ENCODE measurements at places on chromosomes 7 and 10.

DNA sequence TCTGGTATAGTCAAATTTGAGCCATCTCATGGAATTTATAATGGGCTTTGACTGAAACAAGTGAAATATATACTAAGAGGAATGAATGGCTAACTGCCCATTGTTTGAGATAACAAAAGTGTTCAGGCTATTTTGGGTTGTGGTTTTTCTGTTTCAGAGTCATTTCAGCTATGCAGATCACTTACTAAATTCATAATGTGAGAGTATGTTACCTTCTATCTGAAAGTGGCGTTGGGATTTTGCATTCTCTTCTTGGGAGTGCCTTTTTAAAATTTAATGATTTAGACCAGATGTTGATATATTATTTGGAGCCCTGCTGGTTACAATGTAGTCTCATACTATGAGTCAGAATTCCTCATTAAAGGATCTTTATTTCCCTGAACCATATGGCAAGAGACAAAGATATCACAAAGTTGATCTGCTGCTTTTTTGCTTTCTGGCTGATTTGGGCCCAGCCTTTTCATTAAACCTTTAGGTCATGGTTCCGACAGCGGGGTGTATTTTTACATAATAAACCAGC is 10.4 kb downstream of the VCL start:
- DNase-seq, result peak; percentile 96

- no peak for DNase-seq
Observed at GRCh38 chr7:47024991-47025390, 556.9 kb downstream of the TNS3 start.

DNA sequence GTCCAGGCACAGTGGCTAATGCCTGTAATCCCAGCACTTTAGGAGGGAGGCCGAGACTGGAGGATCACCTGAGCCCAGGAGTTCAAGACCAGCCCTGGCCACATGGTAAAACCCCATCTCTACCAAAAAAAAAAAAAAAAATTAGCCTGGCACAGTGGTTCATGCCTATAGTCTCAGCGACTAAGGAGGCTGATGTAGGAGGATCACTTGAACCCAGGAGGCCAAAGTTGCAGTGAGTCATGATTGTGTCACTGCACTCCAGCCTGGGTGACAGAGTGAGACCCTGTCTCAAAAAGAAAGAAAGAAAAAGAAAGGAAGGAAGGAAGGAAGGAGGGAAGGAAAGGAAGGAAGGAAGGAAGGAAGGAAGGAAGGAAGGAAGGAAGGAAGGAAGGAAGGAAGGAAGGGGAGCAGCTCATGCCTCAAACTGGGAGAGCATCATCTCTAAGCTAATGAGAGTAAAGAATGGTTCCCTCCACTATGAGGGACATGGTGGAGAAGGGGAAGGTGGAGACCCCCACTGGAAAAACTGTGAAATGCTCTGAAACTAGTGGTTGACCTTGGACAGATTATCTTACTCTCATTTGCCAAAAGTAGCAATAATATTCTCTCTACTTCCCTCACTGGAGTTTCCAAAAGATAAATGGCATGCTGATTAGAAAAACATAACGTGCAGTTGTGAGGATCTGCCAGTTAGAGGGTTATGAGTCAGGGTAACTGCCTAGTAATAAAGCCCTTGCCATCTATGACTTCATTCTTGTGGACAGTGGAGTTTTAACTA is 16.8 kb downstream of the GIMAP5 start:
- peak; percentile 6 for DNase-seq

GRCh38 chr7:85457911-85458310 is 271.1 kb upstream of the SEMA3D start:
- no peak for DNase-seq

- no peak for DNase-seq
Observed at GRCh38 chr7:138943061-138943460, 38.1 kb downstream of the KIAA1549 start.

DNA sequence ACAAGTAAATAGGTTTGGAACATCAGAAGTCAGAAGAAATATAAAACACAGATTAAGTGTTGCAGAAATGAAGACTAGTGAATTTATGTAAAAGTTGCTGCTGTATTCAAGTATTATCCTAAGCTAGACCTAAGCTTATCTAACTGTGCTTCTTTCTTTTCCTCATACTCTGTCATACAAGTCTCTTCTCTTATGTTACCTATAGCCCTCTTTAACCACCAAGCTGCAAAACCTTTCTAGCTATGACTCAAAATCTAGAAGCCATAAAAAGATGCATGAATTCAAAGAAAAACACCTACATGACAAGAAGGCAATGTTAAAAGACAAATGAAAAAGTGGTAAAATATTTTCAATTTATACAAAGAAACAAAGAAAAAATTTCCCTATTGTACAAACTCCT is 23.0 kb downstream of the DENND11 start:
- no peak for DNase-seq

- DNase-seq, result no peak
Observed at GRCh38 chr7:45052011-45052410, 36.8 kb downstream of the NACAD start.

- peak; percentile 35 for DNase-seq
Observed at GRCh38 chr10:104824380-104825006, 183.4 kb downstream of the SORCS3 start.

DNA sequence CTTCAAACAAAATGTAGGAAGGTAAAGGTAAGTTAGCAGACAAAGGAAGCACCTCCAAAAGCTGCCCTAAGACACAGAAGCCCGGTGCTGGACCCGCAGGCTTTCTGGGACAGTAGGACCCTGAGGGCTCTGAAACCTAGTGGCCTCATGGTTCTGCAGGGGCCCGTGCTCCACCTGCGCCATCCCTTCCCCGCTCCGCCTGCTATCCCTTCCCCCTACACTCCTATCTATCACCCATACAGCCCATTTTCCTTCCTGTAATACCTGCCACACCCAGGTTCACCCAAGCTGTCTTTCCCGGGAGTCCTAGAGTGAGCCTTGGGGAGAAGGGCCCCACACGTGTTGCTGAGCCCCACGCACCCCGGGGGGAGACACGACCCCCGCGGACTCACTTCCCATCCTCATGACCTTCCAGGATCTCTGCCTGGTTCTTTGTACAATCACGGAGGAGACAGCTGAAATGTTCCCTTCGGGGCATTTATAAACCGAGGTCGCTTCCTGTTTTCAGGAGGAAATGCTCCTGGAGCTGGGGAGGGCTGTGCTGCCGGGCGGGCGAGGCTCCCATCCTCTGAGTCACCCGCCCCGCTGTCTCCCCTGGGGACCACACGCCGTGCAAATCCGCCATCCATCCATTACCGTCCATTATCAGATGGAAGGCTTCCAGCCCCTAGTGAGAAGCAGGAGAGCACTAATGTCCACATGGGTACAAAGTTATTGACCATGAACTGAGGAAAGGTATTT is 251.7 kb upstream of the PITRM1 start:
- DNase-seq, result peak; percentile 77

GRCh38 chr10:83953589-83953988 is 185.7 kb upstream of the GHITM start:
- no peak for DNase-seq

DNA sequence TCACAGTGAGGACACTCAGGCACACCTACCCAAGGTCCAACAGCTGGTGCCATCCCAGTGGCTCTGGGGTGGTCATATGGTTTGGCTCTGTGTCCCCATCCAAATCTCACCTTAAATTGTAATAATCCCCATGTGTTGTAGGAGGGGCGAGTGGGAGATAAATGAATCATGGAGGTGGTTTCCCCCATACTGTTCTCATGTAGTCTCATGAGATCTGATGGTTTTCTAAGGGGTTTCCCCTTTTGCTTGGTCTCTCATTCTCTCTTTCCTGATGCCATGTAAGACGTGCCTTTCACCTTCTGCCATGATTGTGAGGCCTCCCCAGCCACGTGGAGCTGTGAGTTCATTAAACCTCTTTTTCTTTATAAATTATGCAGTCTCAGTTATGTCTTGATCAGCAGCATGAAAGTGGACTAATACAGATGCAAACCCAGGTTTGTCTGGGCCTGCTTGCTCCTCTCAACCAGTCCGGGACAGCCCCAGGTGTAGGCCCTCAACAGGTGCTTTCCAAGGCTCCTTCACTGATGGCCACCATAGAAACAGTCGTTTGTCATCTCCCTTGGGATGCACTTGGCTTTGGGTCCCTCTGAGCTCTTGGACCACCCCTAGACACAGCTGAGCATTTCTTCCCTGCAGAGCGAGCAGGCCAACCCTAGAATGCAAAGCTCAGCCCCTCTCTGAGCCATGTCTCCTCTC is 101.3 kb upstream of the CTBP2 start:
- DNase-seq, result no peak

DNA sequence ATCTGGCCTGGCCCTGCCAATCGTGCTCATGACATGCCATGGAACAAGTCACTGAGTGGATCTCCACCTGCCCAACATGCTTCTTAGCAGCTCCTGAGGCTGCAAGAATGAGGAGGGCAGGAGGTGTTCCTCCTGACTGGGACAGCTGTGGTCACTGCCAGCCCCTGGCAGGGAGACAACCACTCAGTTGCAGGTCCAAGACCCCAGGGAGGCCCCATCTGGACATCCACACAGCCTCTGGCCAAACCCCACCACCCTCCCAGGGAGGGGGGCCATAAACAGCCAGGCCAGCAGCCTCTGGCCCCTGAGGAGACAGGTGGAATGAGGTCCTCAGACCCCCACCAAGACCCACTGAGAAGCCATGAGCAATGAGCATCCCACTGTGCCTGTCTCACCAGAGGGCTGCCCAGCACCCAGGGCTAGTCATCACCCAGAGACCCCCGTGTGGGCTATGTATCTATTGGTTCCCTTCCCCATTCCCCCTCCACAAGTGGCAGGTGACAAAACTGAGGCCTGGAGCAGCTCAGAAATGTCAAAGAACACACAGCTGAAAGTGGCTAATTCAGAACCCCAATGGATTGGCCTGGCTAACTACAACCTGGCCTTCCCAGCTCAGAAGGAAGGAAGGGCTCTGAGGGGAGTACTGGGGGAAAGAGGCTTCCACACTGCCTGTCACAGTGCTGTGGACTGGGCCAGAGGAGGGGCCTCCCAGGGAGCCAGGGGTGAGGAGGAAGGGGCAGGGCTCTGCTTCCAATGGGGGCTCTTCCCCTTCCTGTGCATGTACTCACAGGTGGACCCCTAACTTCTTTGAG is 3.0 kb downstream of the GPRIN2 start:
- no peak for DNase-seq
